ENCODE measurements at places on chromosomes 3 and 15.
A peak's percentile ranks its signal among the peaks of the same experiment; 100 is the strongest.

- DNase-seq = no peak
Measured at GRCh38 chr3:106381939-106382335, 513.1 kb upstream of the CBLB start.

- DNase-seq = no peak
Measured at GRCh38 chr15:42921342-42921731, 759 bp upstream of the TTBK2 start.

GRCh38 chr3:108376026-108376425, 79.7 kb downstream of the HHLA2 start:
- DNase-seq = no peak

- peak; percentile 20 for DNase-seq
Measured at GRCh38 chr3:139307601-139308555, 35.9 kb upstream of the MRPS22 start.

DNA sequence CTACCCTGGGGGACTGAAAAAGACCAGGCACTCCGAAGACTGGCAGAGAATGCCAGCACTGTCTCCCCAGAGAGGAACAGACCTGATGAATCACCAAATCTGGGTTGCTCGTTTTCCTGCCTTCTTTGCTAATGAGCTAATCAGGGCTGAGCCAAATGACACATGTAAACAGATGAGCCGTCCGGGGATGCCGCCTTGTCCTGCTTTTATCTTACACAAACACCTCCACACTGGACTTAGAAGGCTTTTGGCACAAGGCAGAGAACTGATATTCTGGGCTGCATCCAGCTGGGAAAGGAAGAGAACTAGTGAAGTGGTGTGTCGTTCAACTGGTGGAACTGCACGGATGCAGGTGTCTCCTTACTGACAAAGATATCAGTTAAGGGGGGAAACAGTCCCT, 88.1 kb downstream of the MECOM start:
- DNase-seq = no peak

DNA sequence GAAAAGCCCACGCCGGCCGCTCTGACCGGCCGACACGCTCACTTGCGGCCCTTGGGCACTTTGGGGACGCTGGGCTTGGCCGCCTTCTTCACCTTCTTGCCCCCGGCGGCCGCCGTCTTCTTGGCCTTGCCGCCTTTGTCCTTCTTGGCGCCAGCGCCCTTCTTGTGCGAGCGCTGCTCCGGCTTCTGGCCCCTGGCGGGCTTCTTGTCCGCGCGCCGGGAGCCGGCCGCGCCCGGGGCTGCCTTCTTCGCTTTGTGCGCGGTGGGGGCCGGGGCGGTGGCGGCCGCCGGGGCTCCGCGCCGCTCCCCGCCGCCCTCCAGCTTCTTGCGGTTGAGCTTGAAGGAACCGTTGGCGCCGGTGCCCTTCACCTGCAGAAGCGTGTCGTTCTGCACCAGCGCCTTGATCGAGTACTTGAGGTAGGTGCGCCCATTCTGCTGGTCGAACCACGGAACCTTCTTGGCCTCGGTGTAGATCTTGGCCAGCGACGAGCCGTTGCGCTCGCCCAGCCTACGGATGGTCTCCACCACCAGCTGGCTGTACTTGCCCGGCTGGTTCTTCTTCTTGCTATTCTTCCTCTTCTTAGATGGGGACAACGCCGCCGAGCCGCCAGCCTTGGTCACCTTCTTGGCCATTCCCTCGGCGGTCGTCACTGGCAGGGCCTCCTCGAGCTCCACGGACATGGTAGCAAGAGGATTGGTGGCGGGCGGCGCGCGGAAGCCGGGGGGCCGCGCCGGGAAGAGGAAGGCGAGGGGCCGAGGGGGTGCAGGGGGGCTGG, 36.7 kb downstream of the HMCES start:
- no peak for DNase-seq

DNA sequence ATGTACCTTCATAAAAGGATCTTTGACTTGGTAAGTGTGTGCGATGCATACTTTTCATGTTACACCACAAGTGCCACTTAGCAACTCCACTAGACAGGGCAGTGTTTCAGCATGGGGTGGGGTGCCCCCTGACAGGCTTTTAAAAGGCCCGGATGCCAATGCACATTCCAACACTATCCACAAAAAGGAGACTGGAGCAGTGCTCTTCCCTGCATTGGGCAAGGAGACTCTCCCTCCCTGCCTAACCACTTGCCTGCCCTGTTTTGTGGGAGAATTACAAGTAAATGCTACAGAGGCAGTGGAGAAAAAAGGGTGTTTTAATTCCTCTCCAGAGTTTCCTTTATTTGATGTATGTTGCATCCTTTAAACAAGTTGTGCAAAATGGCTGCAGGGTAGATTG, 1.7 kb upstream of the RARB start:
- no peak for DNase-seq

- no peak for DNase-seq
Measured at GRCh38 chr15:28014623-28015200, 84.4 kb downstream of the OCA2 start.

DNA sequence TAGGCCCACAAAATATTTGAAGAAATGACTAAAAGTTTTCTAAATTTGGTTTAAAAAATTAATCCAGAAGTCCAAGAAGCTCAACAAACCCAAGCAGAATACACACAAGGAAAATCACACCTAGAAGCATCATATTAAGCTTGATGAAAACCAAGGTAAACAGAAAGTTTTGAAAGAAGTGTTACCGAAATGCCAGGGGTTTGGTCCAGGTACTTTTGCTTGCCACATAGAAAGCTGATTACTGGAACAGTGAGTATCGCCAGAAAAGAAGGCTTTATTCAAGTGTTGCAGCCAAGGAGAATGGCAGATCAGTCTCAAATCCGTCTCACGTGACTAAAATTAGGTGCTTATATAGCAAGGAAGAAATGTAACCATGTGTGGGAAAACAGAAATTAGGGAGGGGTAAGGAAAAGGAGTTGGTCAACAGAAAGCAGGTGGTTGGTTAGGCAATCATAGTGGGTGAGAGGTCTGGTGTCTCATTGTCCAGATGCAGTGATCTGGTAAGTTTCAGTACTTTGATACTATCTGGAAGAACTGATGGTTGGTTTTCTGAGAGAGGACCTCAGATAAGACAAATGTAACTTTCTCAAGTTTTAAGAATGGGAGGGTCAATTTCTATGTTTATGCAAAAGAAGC, 96.9 kb upstream of the MYRIP start:
- DNase-seq = no peak

- DNase-seq = no peak
Measured at GRCh38 chr3:16793321-16793720, 91.4 kb upstream of the PLCL2 start.

GRCh38 chr15:78037779-78038305, 39.7 kb downstream of the TBC1D2B start:
- DNase-seq = no peak

DNA sequence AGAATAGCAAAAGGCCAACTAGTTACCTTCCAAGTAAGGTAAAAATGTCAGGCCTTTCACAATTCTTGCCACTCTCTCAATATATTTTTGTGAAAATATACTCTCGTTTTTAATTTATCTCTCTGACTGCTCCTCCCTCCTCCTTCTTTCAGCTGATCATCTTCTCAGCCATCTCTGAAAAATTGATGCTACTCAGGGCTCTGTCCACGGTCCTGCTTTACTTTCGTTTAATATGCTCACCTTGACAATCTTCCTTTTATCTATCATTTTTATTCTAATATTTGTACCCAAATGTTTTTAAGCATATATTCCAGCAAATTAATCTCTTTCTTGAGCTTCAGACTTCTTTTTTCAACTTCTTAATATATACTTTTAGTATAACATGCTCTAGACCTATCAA, 1362.1 kb downstream of the ROBO1 start:
- DNase-seq = no peak

DNA sequence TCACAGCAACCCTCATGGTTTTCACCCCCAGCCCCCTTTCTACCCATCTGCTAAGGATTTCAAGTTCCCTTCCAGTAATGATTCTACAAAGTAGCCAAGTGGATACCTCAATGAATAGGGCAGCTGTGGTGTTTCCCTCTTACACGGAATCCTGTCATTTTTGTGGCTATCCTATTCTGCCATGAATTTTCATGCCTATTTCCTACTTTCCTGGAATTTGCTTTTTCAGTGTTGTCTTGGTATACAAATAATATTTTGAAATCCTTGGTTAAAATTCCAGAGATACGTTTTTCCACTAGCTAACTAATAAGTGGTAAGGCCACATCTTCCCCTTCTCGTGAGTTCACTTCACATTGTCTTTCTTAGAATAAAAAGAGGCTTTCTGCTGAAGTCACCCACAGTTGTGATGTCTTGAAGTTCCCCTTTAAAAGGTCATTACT, 7.5 kb downstream of the ADPRH start:
- no peak for DNase-seq

DNA sequence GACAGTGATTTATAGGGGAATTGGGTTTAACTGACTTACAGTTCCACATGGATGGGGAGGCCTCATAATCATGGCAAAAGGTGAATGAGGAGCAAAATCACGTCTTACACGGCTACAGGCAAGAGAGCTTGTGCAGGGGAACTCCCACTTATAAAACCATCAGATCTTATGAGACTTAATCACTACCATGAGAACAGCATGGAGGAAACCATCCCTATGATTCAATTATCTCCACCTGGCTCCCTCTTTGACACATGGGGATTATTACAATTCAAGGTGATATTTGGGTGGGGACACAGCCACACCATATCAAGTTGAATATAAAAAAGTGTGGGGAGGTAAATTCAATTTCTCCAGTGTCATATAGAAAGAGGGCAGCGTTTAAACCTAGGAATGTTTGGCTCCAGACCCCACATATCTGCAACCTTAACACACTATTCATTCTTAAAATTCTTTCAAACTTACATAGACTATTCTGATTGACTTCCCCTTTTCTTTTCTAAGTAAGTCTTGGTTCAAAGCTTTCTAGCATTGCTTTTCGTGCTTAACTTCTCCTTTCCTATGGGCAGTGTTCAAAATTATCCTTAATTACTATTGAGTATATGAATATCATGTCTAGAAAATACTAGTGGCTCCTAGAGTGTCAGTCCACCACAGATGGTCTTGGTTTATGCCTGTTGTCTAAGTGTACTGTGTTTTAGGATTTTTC, 446.7 kb upstream of the GBE1 start:
- no peak for DNase-seq

GRCh38 chr3:184429786-184430185, 49.9 kb downstream of the CHRD start:
- DNase-seq = no peak

- DNase-seq = no peak
Measured at GRCh38 chr15:39473298-39473947, 107.5 kb upstream of the THBS1 start.

DNA sequence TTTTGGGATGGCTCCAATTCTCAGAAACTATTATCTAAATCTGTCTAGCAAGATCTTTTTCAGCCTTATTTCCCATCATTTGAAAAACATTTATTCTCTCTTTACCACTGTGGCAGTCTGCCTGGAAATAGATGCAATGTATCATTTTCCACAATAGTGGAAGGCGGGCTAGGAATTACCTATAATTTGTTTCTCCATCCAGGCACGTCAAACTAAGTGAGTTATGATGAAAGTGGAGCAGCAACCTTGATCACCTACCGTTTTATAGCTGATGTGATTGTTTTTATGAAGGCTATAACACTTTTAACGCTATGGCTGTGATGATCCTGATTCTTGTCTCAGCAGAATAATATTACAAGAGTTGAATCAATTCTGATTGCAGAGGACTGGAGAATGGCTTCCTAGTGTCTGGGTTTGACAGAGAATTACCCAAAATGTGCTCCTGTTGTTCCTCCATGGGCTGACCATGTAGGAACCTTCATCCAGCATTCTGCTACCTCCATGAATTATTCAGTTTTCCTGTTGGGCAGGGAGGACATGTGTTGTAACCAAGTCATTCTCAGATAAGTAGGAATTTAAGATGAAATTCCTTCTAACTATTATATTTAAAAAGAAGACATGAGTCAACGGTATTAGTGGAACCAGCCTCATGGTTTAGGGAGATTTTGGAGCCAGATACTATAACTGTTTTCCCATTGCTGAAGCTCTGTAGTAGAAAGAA, 231.5 kb upstream of the SGO1 start:
- no peak for DNase-seq

DNA sequence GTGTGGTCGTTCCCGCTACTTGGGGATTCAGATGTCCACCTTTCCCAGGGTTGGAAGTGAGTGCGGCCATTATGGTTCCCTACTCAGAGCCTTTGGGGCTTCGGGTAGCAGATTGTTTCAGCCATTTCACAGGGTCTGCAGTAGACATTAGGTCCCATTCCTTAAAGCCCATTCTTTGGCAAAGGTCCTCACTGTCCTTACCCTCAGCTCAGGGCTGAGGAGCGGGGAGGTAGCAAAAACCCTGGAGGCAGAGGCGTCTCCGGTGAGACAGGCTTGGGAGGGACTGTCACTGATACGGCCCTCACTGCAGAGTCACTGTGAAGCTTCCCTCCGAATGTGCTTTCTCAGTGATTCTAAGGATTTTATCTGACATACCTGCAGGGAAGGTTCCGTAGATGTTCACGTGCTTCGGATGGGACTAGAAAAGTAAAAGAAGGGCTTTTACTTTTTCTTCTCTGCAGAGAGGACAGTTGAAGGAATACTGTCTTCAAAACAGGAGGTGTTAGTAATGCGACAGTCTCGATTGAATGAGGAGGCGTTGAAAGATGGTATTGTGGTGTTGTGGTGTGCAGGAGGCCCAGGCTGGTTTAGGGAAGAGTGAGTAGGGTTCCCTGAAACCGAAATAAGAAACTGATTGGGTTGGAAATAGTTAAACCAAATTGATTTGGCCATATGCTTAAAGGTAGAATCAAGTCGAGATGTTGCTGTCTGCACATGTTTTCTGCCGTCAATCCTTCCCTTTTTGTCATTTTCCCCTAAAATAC, 630 bp downstream of the ATP6V1A start:
- no peak for DNase-seq

DNA sequence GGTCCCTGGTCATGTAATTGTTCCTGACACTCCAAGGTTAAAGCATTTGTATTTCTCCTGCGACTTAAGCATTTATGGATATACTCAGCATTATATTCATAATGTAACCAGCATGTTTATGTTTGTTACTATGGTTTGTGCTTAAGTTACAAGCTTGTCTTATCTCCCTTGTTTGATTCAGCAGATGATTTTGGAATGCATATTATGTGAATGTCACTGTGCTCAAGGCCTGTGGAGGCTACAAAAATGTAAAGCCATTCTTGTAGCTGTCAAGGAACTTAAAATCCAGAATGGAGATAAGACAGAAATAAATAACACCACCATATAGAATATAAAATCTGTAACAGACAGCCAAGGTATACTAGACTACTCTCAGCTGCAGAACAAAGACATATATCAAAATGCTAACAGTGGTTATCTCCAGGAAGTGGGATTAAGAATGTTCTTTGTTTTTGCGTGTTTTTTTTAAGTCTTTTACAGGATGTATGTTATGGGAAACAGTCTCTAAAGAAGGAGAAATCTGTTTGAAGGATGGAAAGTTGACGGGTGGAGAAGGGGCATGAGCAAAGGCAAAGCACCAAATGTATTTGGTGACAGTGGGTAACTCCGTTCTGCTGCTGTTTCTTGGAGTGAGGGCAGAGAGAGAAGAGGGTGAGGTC, 61.4 kb downstream of the IGF2BP2 start:
- no peak for DNase-seq

DNA sequence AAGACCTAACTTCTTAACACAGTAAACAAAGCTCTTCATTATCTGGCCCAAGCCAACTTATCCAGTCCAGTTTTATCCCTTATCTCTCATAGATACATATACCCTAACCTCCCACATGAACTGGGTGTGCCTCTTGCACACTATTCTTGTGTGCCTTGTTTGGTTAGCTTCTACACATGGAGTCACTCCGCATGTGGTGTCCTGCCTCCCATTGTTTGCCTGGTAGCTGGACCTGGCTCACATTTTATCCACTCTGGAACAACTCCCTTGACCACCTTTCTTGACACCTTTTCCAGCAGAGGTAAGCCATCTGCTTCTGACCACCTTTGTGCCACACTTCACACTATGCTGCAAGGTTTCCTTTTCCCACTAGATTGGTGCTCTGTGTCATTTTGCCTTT, 15.2 kb downstream of the TIPARP start:
- no peak for DNase-seq

All from RCC 7860 (cell line).